ENCODE measurements at places on chromosomes 7 and 10. TPM values are rescaled to one million over a fixed set of nuclear protein-coding genes. Genes with fewer than 3 reads are reported as not detected.

Gene DDC
- total RNA-seq = not detected

Gene MYL10
- 5.1 TPM for total RNA-seq

Gene GPC2
- 6.2 TPM for total RNA-seq

Gene IDI1
- total RNA-seq = 39.0 TPM

- no peak for DNase-seq
Observed at GRCh38 chr10:91683975-91684374, 51.1 kb upstream of the PPP1R3C start.

DNA sequence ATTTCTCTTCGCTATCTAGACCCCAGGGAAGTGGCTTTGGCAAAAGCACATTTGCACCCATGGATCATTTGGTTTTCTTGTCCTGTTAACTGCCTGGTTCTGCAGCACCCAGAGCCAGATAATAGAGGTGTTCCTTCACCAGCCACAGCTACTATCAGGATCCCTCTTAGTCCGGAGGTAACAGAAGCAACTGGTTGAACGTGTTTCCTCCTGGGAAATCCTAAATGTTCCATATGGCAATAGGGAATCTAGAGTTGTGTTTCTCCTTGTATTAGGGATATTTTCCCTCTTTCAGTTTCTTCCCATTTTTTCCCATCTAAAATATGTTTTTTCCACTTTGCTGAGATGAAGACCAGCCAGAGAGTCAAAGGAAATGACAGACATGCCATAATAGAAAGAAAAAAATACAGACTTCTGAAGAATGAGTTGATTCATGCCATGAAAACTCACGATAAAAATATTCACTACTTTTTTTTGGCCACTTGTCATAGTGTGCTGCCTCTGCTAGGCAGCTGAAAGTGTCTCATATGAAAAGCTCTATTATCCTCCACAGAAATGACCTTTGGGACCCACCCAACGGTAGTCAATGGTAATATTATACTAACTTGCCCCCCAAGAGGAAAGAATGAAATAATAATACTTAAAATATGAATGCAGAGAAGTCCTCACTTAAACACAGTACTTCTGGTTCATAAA lies 472.8 kb downstream of the KCNMA1 start:
- DNase-seq = no peak

- no peak for DNase-seq
Observed at GRCh38 chr10:113463777-113464176, 89.1 kb upstream of the HABP2 start.

DNA sequence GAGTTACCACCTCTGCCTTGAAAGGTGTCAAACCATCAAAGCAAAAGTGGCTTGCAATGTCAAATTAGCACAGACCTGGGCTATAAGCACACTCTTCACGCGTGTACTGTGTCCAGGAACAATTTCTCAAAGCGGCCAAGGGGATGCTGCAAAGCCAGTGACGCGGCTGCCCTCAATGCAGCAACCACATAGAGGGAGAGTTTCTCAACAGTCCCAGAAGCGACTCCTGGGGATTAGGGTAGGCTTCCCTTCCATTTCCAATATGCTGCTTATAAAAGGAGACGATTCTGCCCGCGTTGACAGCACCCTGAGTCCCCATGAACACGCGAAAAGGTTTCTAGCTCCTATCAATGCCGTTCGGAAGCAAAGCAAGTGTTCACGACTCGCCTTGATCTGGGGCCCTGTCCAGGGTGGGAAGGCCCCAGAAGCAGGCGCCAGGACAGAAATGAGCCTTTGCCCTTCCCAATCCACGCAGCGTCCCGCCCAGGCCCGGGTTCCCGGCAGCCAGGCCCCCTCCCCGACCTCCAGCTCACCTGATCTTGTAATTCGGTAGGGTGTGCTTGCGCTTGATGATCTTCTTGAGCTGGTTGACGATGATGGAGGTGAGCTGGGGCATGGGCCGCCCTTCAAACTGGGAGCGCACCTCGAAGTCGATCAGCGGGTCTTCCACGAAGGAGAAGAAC lies 1.3 kb downstream of the PDZD8 start:
- DNase-seq = no peak
